ENCODE measurements at places on chromosomes 2 and 18.

- no peak for DNase-seq
Observed at GRCh38 chr2:219439506-219439905, 4.9 kb downstream of the SPEG start.

DNA sequence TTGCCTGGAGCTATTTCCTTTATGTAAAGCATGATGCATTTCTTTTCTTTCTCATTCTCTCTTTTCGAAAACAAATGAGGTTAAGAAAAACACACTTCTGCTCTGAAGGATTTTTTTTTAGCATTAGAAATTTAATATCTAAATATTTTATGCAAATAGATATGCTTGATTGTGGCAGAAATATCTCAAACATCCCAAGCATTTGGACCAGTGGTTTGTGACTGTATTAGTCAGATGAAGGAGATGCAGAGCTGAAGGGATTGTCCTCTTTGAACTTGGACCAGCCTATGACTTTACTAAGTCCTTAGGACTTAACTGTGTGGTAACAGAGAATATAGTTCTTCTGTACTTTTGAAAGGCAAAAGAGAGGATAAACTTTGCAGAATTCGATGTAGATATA is 335.9 kb upstream of the NT5C1B start:
- no peak for DNase-seq

GRCh38 chr18:13258921-13259320 is 40.4 kb downstream of the LDLRAD4 start:
- no peak for DNase-seq

GRCh38 chr2:9473308-9473984 is 905 bp upstream of the IAH1 start:
- peak; percentile 44 for DNase-seq

Data from activated naive CD4-positive, alpha-beta T cell (primary cell).